ENCODE measurements at places on chromosomes 2 and 18.
A peak's percentile ranks its signal among the peaks of the same experiment; 100 is the strongest.

DNA sequence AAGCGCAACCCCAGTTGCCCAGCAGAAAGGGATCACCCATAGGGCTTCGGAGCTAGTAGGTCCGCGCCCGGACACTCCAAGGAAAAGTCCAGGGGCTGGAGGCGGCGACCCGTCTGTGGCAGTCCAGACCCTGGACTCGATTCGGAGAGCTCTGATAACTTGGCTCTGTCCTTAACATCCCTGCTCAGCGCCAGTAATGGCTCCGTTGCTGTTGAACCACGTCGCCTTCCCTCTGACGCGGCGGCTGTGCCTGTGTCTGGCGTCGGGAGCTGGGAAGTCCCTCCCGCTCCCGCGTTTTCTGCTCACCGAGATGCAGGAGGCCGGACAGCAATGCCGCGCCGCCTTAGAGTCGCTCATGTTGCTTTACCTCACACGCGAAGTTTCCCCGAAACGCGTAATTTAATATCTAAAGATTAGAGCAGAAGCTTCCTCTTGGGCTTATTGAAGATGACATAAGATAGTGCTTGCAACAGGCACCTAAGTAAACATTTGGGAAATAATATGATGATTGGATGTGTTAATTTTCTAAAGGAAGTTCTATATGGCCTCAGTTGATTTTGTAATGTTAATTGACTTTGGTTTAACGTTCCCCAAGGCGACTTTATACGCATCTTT is 1.3 kb upstream of the ZBTB14 start:
- DNase-seq: peak; percentile 58

DNA sequence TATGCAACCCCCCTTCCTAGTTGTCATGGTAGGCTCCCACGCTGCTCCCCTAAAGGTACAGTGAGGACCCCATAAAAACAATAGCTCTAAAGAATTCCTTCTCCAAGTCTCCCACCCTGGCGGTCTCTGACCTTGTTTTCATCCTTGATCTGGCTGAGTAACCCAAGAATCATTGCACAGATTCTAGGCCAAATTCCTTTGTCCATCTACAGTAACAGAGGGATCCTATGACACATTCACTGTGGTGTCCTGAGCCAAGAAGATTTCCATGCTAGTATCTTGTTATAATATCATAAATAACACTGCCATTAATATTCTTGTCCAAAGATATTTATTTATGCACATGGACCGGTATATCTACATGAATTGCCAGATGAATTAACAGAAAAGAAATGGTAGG is 240.2 kb downstream of the CYP26B1 start:
- DNase-seq: no peak

- no peak for DNase-seq
Observed at GRCh38 chr2:111678651-111679050, 205.3 kb downstream of the ANAPC1 start.

- DNase-seq: no peak
Observed at GRCh38 chr18:44897411-44897810, 216.7 kb downstream of the SETBP1 start.

- DNase-seq: no peak
Observed at GRCh38 chr2:216119146-216119545, 10.0 kb downstream of the XRCC5 start.

DNA sequence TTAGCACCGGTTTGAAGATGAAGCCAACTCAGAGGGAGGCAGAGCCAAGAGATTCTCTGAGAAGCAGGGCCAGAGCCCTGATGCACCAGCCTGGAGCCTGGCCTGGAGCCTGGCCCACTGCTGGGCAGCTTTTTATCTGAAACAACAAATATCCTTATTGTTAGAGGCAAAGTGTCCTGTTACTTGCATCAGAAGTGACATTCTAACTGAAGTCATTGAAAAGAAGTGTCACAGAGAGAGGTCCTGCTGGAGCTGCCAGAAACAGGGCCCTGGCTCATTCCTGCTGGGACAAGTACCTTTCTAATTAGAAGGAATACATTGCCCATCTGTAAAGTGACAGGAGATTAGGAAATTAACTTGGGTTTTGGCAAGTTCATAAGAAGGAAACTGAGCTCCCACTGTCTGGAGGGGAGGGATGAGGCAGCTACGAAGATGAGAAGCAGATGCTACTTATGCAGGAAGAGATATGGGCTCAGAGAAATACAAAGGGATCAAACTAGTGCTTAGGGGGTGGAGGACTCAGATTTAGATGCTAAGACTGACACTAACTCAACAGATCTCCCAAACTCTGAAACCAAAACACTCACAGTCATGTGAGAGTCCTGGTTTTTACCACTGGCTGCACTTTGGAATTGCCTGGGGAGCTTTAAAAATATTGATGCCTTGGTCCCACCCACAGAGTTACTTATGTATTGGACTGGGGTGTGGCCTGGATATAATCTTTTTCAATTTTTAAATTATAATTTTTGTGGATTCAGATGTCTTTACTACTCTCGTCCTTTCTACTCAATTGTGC is 11.0 kb upstream of the HK2 start:
- no peak for DNase-seq

GRCh38 chr2:204114295-204115136 is 178.0 kb downstream of the ICOS start:
- DNase-seq: no peak

GRCh38 chr2:31013301-31013700 is 124.9 kb downstream of the GALNT14 start:
- no peak for DNase-seq

- no peak for DNase-seq
Observed at GRCh38 chr2:62354771-62355561, 151.0 kb downstream of the TMEM17 start.

GRCh38 chr2:222688917-222689316 is 17.5 kb downstream of the MOGAT1 start:
- no peak for DNase-seq

DNA sequence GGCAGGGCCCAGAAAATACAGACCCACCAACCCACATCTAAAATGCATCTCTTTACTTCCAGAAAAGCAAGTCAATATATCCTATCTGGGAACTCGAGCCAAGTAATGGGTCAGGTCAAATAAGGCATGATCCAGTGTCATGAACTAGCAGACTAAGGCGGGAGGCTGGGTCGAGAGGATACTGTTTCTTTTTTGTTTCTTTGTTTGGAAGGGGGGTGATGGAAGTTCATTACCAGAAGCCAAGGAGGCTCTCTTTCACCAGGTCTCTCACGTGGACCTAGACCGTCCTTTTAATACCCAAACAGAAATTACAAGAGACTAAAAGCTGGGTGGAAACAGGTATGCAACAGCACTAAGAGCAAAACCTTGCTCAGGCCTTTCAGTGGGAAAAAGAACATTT is 108.3 kb downstream of the HDAC4 start:
- no peak for DNase-seq

DNA sequence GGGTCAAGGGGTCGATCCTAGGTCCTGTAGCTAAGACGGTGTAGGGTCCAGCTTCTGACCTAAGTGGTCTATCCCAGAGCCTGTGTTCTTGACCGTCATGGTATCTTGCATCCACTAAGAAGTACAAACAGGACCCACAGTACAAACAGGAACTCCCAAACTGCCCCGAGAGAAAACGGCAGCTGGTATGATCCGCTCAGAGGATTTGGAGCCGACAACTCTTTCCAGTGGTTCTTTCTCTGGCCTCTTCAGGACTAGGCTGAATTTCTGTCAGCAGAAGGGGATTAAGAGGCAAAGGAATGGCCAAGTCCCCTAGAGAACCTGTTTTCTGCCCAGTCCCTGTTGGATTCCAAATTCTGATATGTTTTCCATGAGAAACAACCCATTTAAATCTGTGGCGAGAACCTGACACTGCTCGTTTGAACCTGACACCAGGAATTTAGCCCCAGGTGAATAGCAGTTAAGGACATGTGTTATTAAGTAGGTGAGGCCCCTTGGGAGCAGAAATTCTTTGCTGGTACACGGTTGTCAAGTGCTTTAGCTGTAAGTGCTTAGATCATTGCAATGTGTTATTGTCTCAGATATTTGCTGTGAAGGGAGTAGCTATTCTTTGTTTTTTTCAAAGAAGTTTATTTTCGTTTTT is 50.5 kb upstream of the TXNDC2 start:
- no peak for DNase-seq

GRCh38 chr2:189252991-189253675 is 73.6 kb upstream of the COL5A2 start:
- no peak for DNase-seq

DNA sequence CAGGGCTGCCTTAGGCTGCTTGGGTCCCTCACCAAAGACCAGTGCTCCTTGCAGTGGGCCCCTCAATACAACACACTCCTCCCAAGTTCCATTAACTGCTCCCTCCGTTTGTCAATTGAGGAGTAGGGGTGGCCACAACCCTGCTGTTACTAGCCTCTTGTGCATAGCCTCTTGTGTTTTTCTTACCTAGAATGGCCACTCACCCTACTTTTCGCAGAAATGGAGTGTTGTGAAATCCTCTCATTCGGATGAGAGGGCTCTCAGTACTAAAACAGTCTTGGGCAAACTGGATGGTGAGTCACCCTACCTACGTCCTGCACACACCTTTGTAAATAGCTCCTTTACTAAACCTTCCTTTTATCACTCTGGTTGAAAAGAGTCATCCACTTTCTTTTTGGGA is 253.9 kb downstream of the OSR1 start:
- no peak for DNase-seq

GRCh38 chr2:99607454-99607853 is 117.6 kb upstream of the REV1 start:
- DNase-seq: no peak

- no peak for DNase-seq
Observed at GRCh38 chr18:37861981-37862380, 296.4 kb upstream of the CELF4 start.

GRCh38 chr2:160305081-160305750 is 105.1 kb upstream of the ITGB6 start:
- no peak for DNase-seq

- no peak for DNase-seq
Observed at GRCh38 chr2:71785516-71785981, 332.2 kb downstream of the DYSF start.

DNA sequence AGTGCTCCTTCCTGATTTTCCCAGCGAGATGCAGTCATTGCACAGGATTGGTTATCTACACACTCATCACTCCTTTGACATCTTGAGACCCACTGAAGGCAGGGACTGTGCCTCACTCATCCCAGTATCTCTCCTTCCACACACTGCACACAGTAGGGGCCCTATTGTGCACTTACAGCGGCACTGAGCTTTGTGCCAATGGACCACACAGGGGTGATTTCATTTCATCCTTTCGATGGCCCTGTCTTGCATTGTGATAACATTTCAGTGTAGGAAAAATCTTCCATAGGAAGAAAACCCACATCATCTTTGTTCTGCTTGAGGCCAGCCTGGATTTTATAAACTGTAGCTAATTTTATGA is 11.0 kb upstream of the LRRFIP1 start:
- DNase-seq: no peak

GRCh38 chr2:170816504-170817092 is at the start of gene GAD1:
Gene GAD1 (plus strand): TSS chr2:170816887. CDS start chr2:170818592, 1,705 bp downstream.
- no peak for DNase-seq

- no peak for DNase-seq
Observed at GRCh38 chr18:10049747-10050146, 135.9 kb downstream of the VAPA start.

GRCh38 chr2:241092677-241093076 is 9.4 kb downstream of the MTERF4 start:
- no peak for DNase-seq

DNA sequence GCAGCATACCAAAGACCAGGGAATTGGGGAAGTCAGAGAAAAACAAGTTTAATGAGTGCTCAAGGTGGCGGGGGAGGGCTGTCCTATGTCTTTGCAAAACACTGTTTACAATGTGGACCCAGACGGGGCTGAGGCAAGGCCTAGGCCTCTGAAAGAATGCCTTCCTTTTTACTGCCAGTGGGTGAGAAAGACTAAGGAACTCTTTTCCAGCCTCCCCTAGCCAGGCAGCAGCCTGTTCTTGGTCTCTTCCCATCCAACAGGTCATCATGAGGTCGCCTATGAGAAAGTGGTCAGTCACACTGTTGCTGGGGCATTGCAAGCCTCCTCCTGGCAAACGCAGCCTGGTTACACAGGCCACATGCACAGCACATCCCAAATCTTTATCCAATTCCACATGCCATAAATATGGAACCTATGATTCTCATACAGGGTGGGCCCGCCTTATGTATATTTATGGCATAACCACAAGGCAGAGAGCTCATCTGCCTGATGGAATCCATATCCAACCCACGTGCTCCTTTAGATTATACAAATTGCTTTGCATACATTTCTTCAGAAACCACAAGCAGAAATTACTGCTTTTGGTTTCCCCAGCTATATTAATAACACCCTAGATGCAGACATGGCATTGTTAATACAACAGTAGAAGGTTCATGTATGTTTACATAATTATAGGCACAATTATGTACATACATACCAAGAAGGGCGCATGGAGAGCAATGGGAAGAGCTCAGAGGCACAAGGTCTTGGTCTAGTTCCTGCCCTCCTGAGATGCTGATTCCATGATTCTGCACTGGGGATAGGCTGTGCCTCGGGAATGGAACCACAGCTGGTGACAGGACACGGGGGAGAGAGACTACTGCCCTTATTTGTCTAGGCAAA is 48.6 kb downstream of the NRP2 start:
- no peak for DNase-seq

DNA sequence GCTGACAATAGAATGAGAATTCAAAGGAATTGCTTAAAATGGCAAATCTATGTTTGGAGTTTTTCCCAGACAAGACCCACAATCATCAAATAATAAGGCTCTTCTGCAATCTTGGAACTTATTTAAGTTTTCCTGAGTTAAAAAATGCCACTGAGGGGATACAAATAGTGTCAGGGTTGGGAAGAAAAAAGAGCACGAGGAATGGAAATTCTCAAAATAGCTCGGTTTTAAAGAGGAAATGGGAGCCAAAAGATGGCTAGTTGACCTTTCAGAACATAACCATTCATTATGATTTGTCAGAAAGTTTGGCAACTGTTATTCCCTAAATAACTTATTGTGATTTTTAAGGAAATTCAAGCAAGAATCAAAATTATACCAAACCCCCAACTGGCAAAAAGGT is 127.7 kb downstream of the RAPGEF4 start:
- no peak for DNase-seq

DNA sequence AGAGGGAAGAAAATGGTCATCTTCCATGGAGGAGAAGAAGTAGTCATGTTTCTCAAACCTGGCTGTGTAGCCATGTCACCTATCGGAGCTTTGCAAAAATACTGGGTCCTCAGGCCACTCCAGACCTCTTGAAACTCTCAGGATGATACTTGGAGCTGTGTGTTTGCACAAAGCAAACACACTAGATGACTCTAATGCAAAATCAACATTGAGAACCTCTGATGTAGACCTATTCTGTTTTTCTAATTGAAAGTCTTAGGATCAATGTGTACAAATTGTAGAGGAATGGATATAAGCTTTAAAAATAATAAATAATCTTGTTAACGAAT is 444.3 kb downstream of the RND3 start:
- DNase-seq: no peak

DNA sequence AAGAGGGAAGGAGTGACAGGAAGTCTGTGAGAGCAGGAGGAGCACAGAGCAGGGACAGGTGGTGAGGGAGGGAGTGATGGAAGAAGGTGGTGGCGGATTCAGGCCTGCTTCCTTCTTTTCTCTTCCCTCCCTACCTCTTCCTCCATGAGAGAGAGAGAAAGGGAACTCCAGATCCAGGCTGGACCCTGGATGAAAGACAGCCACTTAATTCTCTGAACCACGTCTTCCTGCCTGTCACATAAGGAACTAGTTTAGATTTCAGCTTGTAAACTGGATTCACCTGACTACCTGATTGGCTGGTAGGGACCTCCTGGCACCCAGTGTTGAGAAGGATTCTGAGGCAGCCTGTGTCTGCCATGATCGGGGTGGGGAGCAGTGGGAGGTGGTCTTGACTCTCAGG is 48.9 kb downstream of the PAX8 start:
- no peak for DNase-seq

- DNase-seq: no peak
Observed at GRCh38 chr2:230231251-230231650, 5.7 kb downstream of the SP140 start.

- DNase-seq: no peak
Observed at GRCh38 chr2:228507870-228508269, 326.4 kb upstream of the SPHKAP start.

Measured in T-helper 9 cell (primary cell).